ENCODE measurements at places on chromosomes 13 and 19. TPM values are rescaled to one million over a fixed set of nuclear protein-coding genes. Genes with fewer than 3 reads are reported as not detected.

DNA sequence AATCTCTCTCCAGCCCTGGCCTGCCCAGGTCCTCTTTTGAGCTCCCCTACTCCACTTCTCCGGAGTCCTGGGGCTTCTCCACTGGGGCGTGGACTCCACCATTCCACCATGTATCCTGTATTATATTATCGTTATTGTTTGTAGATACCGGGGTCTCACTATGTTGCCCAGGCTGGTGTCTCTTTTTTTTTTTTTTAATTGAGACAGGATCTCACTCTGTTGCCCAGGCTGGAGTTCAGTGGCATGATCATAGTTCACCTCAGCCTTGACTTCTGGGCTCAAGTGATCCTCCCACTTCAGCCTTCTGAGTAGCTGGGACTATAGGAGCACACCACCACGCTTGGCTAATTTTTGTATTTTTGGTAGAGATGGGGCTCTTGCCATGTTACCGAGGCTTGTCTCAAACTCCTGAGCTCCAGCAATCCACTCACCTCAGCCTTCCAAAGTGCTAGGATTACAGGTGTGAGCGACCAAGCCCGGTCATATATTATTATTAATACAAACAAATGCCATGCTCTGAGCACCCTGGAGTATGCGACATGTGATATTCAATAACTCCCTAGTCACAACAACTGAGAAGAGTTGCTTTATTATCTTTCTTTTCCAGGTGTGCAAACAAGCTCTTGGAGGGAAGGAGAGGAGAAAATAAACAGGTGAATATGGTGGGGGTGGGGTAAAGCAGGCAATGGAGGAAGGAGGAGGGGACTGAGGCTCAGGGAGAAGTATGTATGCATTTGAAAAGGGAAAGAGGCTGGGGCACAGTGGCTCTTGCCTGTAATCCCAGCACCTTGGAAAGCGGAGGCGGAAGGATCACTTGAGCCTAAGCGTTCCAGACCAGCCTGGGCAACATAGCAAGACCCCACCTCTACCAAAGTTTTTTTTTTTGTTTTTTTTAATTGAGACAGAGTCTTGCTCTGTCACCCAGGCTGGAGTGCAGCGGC, 2.8 kb upstream of the CERS4 start:
- no peak for DNase-seq

- DNase-seq, result no peak
These were observed 215.7 kb downstream of the TEX29 start for GRCh38 chr13:111536075-111536642.

DNA sequence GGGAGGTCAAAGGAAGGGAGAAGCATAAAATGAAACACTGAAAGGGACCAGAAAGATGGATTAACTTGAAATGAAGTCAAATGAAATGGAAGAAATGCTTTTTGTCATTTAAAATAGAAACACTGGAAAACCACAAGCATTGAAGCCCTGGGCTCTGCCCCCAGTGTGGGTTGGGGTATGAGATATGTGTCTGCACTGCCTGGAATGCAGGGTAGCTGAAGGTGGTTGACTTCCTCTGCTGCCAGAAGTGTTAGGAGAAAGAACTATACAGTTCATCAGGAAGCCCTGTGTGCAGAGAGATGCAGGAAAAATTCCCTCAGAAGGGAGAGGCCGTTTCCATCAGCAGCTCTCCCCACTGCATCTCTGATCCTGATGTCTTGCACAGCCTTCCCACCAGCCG, 69.2 kb downstream of the DHRS12 start:
- no peak for DNase-seq

The RTBDN gene
- total RNA-seq, result not detected

The FPR1 gene
- 15.1 TPM for total RNA-seq

The ZNF296 gene
- total RNA-seq, result 0.35 TPM

All from right cardiac atrium (tissue), 5 donors.